T-helper 1 cell (primary cell): ENCODE measurements at places on chromosomes 6 and 20.

GRCh38 chr20:20824924-20825584 lies 112.6 kb upstream of the RALGAPA2 start:
- DNase-seq: peak; percentile 22

- no peak for DNase-seq
Measured at GRCh38 chr20:24892522-24892921, 56.5 kb upstream of the CST7 start.

GRCh38 chr6:15916581-15916980 lies 212.3 kb upstream of the MYLIP start:
- no peak for DNase-seq

DNA sequence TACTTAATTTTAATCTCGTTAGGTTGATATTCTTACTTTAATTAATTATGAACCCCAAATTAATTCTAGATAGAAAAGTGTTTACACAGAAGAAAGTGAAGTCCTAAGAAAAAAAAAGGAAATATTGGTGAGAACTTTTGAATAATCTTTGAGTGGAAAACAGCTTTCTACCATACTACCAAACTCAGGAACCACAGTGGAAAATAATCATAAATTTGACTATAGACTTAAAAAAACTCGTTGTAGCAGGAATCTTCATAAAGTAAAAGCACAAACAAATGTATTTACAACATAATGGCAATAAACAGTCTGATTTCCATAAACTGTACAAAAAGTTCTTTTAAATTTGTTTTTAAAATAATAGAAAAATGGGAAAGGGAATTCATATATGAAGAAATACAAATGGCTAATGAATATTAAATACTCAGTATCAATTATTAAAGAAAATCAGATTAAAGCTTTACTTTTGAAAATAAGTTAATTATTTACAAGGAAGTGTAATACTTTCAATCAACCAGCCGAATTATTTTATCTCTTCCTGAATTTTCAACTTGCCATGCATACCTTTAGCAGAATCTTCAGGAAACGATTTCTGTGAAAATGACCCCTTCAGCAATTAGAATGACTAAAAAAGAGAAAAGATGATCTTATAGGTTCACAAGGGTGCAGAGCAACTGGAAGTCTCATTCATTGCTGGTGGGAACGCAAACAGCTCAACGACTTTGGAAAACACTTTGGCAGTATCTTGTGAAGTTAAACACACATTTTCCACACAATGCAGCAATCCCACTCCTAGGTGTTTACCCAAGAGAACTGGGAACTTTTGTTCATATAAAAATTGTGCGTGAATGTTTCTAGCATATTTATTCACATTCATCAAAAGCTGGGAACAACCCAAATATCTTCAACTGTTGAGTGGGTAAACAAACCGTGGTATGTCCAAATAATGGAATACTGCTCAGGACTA lies 38.5 kb upstream of the BMP6 start:
- DNase-seq: no peak

- no peak for DNase-seq
Measured at GRCh38 chr6:34416877-34417371, 8.9 kb downstream of the RPS10 start.

DNA sequence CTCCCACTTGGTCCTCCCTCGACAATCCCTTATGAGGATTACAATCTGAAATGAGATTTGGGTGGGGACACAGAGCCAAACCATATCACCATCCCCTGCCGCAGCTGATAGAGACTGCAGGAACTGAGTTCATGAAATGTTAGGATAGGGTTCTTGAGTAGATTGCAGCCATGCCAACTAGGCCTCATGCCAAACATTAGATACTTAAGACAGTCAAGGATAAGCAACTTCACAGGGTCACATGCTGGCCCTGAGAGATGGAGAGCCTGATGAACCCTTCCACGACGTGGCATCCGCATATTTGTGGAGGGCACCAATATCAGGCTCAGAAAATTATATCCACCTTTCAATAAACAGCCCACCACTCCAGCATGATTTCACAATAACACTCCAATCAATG lies 121.3 kb downstream of the ALDH8A1 start:
- DNase-seq: no peak

- no peak for DNase-seq
Measured at GRCh38 chr6:68975064-68975463, 340.0 kb downstream of the ADGRB3 start.

GRCh38 chr6:82954937-82955577 lies 110.6 kb downstream of the UBE3D start:
- DNase-seq: no peak

DNA sequence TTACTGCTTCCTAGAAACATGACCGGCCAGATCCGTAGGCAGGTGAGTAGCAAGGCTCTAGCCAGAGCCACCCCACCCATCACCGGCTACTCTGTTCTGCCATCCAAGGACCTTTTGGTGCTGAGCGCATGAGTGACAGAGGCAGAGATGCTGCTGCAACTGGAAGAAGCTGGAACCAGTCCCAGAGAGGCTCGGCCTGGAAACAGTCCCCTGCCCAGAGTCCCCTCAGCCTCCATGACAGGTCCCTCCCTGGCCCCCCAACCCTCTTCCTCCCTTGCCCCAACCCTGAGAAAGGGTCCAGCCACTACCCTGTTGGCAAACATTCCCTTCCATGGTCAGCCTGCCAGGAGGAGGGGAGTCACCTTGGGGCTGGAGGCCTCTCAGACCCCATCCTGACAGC lies 31.9 kb downstream of the BPIFB4 start:
- DNase-seq: no peak

DNA sequence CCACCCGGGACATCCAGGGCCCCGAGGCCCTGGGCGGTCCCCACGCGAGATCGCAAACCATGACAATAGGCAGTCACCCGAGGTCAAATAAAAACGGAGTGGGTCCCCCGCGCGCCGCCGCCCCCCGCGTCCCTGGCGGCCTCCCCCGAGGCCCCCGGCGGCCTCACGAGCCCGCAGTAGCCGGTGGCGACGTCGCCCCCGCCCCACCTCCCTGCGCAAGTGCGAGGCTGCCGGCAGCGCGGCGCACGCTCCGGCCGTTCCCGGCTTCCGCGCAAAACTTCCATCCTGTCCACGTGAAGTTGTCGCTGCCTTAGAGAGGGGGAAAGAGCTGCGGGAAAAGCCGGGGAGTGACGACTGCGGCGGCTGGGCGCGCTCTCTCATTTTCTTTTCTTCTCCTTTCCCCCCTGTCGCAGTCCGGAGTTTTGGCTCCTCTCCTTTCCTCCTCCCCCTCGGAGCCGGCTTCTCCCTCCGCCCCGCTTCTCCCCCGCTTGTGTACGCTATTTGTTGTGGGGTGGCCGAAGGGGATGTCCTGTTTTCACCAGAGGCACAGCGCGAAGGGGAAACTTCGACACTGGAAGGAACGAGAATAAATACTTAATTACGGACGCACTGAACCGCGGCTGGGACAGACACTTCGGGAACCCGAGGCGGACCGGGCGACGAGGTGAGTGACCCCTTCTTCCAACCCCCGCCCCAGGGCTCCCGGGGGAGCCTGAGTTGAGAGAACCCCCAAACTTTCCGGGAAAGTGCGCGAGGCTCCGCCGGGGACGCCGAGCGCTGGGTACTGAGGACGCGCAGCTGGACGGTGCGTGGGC lies at the start of gene EYA4:
TSS of gene EYA4 (plus strand) at position 272 of the 815 bp plus-strand sequence. CDS start 33,424 bp downstream, outside the sequence.
- DNase-seq: no peak

- no peak for DNase-seq
Measured at GRCh38 chr20:51535075-51535386, 7.5 kb downstream of the NFATC2 start.

DNA sequence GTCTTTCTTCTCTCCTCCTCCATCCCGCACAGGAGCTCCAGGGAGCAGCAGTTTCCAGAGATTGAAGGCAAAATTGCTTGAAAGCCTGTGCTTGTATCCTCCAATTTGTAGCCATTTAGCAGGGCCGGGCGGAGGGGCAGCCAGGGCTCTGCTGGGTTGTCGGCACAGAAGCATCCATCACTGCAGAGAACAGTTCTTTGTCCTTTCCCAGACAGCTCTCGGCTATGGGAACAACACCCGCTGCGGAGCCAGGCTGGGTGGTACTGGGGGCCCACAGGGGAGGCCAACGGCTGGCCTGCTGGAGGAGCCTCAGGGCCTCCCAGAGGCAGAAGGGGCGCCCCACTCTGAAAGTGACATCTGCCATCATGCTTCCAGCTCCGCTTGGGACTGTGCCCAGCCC lies 7.8 kb downstream of the HRH3 start:
- no peak for DNase-seq

DNA sequence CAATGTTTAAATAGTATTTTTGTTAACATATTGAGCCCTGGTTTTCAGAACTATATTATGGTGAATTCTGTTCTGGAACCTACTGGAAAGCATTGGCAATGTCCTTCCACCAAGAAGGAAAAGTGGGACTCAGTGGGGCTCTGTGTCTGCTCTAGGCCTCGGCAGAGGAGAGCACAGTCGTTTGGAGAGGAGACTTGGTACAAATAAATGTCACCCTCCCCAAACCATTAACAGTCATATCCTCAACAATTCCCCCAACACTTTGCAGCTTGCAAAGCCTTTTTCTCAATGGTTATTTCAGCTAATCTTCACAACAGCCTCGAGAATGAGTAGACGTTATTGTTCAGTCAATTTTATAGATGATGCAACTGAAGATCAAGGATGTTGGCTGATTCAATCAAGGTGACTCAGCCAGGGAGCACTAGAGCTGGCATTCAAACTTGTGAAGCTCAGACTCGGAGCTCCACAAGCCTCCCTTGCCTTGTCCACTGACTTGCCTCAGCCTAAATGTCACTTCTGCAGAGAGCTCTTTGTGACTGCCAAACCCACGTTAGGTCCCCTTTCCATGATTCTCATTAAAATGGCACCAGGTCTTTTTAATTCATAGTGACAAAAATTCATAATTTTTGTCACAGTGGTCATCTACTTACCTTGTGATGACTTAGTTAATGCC lies 60.6 kb downstream of the TOX2 start:
- DNase-seq: no peak
